ENCODE measurements at places on chromosomes 16 and 17.

GRCh38 chr17:65287040-65287439 is 149.9 kb downstream of the RGS9 start:
- no peak for DNase-seq

DNA sequence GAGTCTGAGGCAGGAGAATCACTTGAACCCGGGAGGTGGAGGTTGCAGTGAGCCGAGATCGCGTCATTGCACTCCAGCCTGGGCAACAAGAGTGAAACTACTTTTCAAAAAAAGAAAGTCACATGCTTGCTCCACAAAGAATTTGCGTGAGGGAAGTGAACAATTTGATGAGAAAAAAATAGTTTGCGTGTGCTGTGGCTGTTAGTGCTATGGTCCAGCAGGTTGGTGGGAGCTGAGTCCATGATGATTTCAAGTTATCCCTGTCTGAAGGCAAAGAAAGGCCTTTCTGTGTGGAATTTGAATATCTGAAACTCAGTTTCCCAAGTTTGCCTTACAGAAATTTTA is 21.0 kb downstream of the PRCD start:
- no peak for DNase-seq

- DNase-seq = no peak
These were observed 148.2 kb downstream of the C16orf78 start for GRCh38 chr16:49521734-49522325.

- DNase-seq = no peak
These were observed 2.1 kb downstream of the MT1X start for GRCh38 chr16:56684256-56684925.

- no peak for DNase-seq
These were observed 86.9 kb downstream of the NDEL1 start for GRCh38 chr17:8522577-8522976.

DNA sequence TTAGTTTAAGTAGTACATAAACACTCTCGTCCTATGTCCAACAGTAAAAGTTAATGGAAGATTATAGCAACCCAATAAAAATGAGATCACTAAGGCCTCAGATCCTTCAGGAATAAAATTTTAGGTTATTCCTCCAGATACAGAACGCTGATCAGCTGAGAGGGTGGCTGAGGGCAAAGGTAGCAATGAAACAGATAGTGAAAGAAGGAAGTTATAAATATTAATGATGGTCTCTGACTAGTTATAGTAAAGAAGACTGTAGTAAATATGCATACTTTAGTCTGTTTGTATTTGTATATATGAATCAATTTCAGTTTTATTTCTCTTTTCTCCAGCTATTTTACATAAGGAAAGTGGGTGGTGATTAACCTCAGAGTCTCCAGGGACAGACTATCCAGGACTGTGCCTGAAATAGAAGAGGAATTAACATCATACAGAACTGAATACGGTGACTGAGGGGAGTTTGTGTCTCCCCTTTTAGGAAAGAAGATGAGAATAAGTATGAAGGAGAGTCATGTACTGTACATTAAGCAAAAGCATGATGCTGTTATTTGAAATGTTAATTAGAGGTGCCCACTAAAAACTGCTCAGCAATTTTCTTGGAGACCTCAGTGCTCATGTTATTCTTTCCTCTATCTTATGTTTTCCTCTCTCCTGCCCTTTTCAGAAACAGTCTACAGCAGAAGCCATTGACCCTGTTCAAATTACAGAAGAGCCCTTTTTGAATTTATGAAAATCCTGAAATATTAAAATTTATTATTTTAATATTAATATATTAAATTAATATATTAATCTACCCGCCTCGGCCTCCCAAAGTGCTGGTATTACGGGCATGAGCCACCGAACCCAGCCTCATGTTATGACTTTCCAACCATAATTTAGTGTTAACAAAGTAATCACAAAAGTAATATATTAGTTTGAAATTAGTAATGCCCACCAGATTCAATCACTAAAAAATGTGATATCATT is 36.5 kb upstream of the DHRS7B start:
- DNase-seq = no peak

GRCh38 chr17:73902416-73903181 is 258.4 kb upstream of the SDK2 start:
- DNase-seq = no peak

- DNase-seq = no peak
These were observed 16.7 kb upstream of the CD300A start for GRCh38 chr17:74449773-74450172.

DNA sequence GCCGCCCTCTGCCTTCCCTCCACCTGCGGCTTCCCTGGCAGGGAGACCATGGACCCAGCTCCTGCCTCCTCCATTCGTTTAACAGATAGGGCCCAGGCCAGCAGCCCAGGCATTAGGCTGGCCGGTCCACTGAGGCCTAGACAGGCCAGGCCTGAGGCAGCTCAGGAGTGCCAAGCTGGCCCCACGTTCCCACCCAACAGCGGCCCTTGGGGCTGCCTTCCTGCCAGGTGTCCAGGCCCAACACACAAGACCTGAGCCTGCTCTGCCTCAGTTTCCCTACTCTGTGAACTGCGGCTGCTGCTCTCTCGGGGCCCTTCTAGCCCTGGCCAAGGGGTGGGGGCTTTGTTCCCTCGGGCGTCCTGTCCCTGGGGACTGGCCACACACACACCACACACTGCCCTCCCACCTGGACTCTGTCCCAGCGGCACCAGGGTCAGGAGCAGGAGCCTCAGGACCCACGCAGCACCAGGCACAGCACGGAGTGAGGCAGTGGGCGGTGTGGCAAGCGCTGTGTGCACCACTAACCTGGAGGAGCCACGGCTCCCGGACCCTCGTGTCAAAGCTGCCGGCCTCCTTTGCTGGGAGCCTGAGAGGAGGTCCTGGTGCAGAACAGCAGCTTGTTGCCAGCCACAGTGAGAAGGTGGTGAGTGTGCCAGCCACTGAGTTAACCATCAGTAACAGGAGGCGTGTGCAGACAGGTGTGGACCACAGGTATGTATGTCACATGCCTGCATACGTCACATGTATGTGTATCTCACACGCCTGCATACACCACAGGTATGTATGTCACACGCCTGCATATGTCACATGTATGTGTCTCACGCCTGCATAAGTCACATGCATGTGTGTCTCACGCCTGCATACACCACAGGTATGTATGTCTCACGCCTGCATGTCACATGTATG is 14.6 kb upstream of the CDH15 start:
- no peak for DNase-seq

DNA sequence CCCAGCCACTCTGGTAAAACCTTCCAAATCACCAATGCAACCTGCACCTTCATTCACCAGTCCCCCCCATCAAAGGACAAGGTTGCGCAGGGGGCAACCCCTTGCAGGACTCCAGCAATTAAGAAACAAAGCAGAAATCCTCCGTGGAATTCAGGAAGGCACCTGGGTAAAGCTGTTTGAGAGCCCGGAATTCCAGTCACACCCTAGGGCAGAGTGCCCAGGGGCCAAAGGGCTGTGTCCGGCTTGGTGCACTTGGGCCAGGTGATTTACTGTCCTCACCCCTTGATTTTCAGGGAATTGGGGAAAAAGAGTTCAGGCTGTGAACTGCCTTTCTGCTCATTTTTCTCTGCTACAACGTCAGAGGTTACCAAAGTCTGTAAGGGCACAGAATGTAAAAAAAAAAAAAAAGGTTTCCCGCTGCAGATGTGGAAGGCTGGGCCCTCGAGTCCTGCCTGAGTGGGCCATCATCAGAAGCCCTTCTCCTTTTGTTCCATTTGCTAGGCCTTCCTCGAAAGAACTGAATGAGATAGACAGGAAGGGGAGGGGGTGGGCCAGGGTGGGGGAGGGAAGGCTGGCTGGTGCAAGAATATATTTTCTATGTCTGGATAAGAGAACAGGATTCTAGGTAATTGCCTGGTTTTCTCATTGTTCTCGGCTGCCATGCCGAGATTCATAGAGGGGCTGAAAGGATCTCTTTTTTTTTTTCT is 266.5 kb upstream of the PSMD7 start:
- no peak for DNase-seq

DNA sequence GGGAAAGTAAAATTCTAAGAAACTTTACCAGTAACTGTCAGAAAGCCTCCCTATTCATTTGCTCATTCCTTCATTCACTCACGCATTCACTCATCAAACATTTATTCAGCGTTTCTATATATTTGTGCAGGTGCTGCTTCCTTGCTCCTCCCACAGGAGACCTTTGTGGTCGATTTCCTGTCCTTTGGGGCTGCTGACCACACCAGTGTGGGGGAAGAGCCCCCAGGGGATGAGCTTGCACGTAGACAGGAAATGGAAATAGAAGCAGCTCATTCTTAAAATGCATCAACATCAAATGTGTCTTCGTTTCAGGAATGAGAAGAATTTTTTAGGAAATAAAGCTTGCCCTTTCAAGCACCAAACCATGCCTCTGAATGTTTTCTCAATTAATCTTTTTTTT is 9.6 kb downstream of the PIK3R6 start:
- DNase-seq = no peak

DNA sequence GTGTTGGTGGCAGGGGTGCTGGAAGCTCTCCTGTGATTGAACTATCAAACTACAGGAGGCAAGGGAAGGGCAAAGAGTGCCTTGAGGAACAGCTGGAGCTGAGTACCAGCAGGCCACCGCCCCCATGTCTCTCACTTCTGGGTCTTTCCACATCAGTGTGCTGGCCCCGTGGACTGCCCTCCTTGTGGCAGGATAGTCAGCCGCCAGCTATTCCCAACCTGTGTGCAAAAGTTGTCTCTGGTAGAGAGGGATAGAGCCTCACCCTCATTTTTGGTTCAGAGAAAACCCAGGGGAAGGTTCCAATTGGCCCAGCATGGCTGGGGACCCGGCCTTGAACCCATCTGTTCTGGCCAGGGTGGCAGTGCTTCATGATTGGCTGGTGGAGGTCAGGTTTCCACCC is 211.8 kb downstream of the IRF8 start:
- DNase-seq = no peak

GRCh38 chr17:7108560-7108925 is 6.1 kb downstream of the ASGR2 start:
- no peak for DNase-seq

DNA sequence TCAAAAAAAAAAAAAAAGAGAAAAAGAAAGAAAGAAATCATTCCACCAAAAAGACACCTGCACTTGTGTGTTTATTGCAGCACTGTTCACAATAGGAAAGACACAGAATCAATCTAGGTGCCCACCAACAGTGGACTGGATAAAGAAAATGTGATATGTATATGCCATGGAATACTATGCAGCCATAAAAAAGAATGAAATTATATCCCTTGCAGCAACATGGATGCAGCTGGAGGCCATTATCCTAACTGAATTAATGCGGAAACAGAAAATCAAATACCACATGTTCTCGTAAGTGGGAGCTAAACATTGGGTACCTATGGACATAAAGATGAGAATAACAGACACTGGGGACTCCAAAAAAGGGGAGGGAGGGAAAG is 5.7 kb upstream of the C16orf92 start:
- no peak for DNase-seq

DNA sequence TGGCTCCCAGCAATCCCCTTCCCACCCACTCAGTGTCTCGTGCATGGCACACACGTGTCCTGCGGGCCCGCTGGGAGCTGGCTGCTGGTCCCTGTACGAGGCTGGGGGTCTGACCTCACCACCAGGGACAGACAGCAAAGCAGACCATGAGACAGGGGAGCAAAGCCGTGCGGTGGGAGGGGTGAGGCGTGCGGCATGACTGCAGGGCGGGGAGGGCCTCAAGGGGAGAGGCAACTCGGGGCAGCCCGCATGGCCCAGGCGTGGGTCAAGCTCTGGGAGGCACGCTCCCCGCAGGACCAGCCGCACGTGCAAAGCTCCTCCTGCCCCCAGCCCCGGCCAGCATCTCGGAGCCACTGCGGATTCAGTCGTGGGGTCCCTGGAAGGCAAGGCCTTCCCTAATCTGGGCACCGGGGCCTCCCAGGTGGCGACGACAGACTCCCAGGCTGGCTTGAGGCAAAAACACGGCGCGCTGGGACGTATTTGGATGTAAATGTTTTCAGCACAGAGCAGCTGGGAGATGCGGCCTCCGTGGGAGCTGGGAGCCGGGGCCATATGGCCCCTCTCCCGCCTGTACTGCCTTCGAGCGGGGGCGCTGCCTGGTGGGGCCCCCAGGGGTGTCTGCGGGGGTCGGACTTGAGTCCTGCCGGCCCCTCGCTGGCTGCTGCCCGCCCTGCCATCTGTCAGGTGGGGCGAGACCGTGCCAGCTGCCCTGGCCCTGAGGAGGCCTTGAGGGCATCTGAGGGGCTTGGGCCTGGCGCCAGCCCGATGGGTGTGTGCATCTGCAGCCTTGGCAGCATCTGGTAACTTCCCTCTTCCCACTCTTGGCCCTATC is 12.2 kb upstream of the CBFA2T3 start:
- no peak for DNase-seq

GRCh38 chr16:59566446-59566845 is 832.3 kb upstream of the GOT2 start:
- no peak for DNase-seq

- no peak for DNase-seq
These were observed 21.7 kb upstream of the SMURF2 start for GRCh38 chr17:64683796-64684195.

GRCh38 chr16:81554979-81555378 is 110.4 kb downstream of the CMIP start:
- no peak for DNase-seq

GRCh38 chr16:67345401-67345800 is 18.8 kb downstream of the LRRC36 start:
- DNase-seq = no peak

GRCh38 chr17:78368348-78368747 is 8.5 kb upstream of the SOCS3 start:
- DNase-seq = no peak

DNA sequence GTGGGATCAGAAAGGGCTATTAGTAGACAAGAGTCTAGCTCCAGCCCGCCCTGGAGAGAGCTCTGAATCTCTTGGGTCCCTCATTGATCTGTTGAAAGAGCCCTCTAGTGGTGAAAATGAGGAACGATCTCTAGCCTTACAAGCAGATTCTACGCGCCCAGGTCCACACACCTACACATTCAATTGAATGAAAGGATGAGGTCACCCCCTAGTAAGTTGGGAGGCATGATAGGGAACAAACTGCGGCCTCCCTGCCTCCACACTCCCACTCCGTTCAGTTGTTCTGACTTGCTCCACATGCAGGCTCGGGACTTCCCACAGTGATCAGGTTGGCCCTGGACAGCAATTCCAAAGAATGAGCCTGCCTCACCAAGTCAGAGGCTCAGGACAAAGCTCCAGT is 2.9 kb upstream of the CACNG3 start:
- peak; percentile 61 for DNase-seq

GRCh38 chr17:39739885-39740356 is 2.2 kb downstream of the GRB7 start:
- DNase-seq = no peak

GRCh38 chr16:78877114-78877655 is 723.4 kb downstream of the MAF start:
- DNase-seq = no peak

GRCh38 chr17:70159980-70160379 is 9.4 kb upstream of the KCNJ2 start:
- DNase-seq = no peak

DNA sequence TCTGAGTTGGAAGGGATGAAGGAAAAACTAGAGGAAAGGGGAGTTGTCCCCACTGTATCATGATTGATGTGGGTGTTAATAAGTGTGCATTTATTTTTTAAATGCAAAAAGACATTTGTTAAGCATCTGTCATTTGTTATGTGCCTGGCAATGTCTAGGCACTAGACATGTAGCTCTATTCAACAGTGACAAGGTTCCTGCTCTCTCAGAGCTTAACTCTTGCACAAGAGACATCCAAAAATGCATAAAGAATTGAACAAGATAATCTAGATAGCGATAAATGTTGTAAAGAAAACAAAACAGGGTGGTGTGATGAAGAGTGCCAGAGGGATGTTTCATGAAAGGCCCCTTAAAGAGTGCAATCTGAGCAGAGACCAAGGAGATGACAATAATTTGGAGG is 148.9 kb downstream of the TOX3 start:
- no peak for DNase-seq

- no peak for DNase-seq
These were observed 120.9 kb downstream of the BCAS3 start for GRCh38 chr17:60798576-60798975.
